ENCODE measurements at places on chromosomes 4 and X. TPM values are rescaled to one million over a fixed set of nuclear protein-coding genes. Genes with fewer than 3 reads are reported as not detected.

The SSX3 gene
- not detected for total RNA-seq

The C1QTNF7 gene
- total RNA-seq, result not detected

The CXCL11 gene
- 0.21 TPM for total RNA-seq

The HPSE gene
- 1.2 TPM for total RNA-seq

The UGT2B7 gene
- 0.35 TPM for total RNA-seq

The NPY2R gene
- not detected for total RNA-seq

The SSX2B gene
- total RNA-seq, result not detected

The CXCL5 gene
- total RNA-seq, result 28.1 TPM

The MXRA5 gene
- total RNA-seq, result not detected

The GPRASP1 gene
- total RNA-seq, result 0.21 TPM

The OTC gene
- not detected for total RNA-seq

All from A549 treated with Hydrocortisone at 1 μM for 4 hours (cell line).